Right renal cortex interstitium (tissue), 3 donors: ENCODE measurements at places on chromosomes 7 and 10.

GRCh38 chr7:74612015-74612829 is 45.3 kb upstream of the GTF2I start:
- DNase-seq: no peak

- DNase-seq: no peak
Observed at GRCh38 chr7:71707041-71707440, 575.1 kb downstream of the GALNT17 start.

GRCh38 chr7:51220226-51220625 is 96.4 kb downstream of the COBL start:
- DNase-seq: no peak

DNA sequence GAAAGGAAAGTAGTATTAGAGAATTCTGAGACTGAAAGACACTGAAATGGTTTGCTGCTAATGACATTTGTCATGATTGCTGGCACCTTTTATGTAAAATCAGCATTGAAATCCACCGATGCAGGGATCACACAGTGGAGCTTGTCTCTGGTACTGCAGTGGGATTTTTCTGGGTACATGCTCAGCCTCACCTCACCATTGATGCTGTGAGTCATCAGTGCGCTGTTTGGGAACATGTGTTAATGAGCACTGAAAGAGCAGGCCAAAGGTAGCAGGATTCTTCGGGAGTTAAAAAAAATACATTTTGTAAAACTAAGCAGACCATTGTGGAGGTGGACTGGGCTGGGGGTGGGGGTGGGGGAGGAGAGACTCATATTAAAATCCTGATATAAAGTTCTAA is 174.9 kb downstream of the CREB5 start:
- DNase-seq: no peak

GRCh38 chr7:44646176-44646920 is 39.9 kb downstream of the OGDH start:
- no peak for DNase-seq

GRCh38 chr7:76356115-76356514 is 2.7 kb downstream of the YWHAG start:
- no peak for DNase-seq

- DNase-seq: no peak
Observed at GRCh38 chr7:76069238-76069638, 21.3 kb downstream of the MDH2 start.
